Prostate gland (tissue), 2 donors: ENCODE measurements at places on chromosomes 1 and 21. TPM values are rescaled to one million over a fixed set of nuclear protein-coding genes. Genes with fewer than 3 reads are reported as not detected.

DNA sequence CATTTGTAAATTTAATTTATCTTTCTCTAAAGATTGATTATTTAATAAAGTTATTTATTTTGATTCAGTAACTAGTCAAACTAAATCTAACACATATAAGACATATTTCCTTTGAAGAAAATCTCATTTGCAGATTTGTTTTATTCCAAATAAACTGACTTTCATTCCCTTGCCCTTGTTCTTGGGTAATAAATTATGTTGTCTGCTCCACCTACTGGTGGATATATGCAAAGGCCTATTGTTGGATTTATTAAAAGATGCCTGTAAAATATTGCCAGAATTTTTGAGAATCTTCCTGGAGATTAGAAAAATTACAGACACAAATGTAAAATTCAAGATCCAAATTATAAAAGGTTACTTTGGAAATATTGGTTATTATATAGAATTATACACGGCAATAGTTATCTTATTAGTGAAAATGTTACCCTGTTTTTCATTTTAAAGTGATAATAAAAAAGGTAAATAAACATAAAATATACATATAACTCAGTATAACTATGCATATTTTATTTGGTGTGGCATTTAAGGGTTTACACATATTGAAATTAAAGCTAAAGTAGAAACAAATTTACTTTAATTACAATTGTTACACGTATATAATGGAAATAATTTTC, 116.1 kb downstream of the SPATA17 start:
- H3K36me3 ChIP-seq: no peaks in the 10 kb centered on the region
- no peak overlapping the region for H3K27ac ChIP-seq
- DNase-seq: no peak
- no peak overlapping the region for H3K4me3 ChIP-seq

DNA sequence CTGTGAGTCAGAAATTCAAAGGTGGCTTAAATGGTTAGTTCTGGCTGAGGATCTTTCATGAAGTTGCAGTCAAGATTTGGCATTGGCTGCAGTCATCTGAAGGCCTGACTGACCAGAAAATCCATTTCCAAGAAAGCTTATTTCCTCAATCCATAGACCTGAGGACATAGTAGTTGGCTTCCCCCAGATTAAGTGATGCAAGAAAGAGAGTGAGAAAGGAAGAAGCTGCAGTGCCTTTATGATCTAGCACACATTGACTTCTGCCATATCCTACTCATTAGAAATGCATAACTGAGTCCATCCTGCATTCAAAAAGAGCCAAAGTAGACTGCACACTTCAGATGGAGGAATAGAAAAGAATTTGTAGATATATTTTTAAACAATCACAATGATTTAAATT, 222.6 kb downstream of the COL24A1 start:
- no peak overlapping the region for H3K27ac ChIP-seq
- H3K4me3 ChIP-seq: no peak overlapping the region
- no peaks in the 10 kb centered on the region for H3K27me3 ChIP-seq
- DNase-seq: no peak

GRCh38 chr1:229557200-229557850, 1.2 kb downstream of the ABCB10 start:
- DNase-seq: no peak
- peak overlapping the region; percentile 86 for H3K4me3 ChIP-seq
- H3K27me3 ChIP-seq: no peaks in the 10 kb centered on the region
- no peaks in the 10 kb centered on the region for H3K4me1 ChIP-seq
- peak overlapping the region; percentile 84 for H3K27ac ChIP-seq

DNA sequence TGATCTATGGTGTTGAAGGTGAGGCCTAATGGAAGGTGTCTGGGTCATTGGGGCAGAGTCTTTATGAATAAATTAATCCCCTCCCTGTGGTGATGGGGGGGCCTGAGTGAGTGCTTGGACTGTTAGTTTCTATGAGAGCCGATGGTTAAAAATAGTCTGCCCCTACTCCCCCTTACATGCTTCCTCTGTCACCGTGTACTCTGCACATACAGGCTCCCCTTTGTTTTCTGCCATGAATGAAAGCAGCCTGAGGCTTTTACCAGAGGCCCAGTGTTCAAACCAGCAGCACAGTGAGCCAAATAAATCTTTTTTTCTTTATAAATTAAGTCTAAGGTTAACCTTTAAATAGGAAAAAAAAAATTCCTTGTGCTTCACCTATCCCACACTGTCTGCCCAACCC, 657.0 kb downstream of the AMY1C start:
- H3K36me3 ChIP-seq: no peaks in the 10 kb centered on the region
- no peaks in the 10 kb centered on the region for H3K27me3 ChIP-seq
- H3K4me1 ChIP-seq: no peaks in the 10 kb centered on the region
- DNase-seq: no peak

DNA sequence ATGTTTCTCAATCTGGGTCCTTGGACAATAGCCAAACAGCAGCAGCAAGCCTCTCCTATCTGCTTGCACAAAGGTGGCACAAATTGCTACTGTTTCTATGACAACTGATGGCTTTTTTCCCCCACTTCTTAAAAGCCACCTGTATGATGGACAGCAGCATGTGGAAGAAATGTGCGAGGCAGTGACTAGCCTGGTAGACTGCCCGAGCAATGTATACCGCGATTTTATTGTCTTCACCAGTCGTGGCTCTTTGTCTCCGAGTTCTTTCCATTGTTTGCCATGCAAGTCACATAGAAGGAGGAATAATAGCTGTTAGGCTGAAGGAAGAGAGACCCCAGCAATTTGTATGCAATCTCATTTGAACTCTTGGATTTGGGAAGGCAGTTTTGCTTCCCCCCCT, 79.4 kb downstream of the S1PR1 start:
- no peaks in the 10 kb centered on the region for H3K36me3 ChIP-seq
- no peak for DNase-seq
- no peak overlapping the region for H3K4me3 ChIP-seq

DNA sequence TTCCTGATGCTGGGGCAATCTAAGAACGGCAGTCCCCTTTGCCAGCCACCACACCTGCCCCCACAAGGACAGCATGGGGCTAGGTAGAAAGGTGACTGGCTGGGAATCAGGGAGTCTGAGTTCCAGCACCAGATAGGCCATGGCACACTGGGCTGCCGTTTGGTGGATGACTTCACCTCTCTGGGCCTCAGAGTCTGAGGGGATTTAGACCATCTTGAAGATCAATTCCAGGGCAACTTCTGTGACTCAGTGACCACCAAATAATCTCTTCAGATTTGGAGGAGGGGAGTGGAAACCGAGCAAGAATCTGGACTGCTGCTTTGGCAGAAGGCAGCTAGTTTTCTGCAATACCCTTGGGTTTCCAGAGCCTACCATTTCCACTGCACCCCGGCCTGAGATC, 92.1 kb upstream of the EDN2 start:
- no peaks in the 10 kb centered on the region for H3K36me3 ChIP-seq
- no peak overlapping the region for H3K4me3 ChIP-seq
- DNase-seq: no peak

GRCh38 chr1:61120998-61121397, 38.6 kb downstream of the NFIA start:
- no peaks in the 10 kb centered on the region for H3K27me3 ChIP-seq
- no peak overlapping the region for H3K4me3 ChIP-seq
- no peaks in the 10 kb centered on the region for H3K36me3 ChIP-seq
- DNase-seq: no peak

- H3K36me3 ChIP-seq: no peaks in the 10 kb centered on the region
- H3K4me1 ChIP-seq: no peaks in the 10 kb centered on the region
- no peak overlapping the region for H3K4me3 ChIP-seq
- no peak overlapping the region for H3K27ac ChIP-seq
- no peaks in the 10 kb centered on the region for H3K27me3 ChIP-seq
- no peak for DNase-seq
These were observed 247.9 kb upstream of the LYPLAL1 start for GRCh38 chr1:218925777-218926176.

GRCh38 chr1:241518476-241519307, 863 bp downstream of the FH start:
- H3K4me1 ChIP-seq: no peaks in the 10 kb centered on the region
- no peak for DNase-seq
- H3K27me3 ChIP-seq: no peaks in the 10 kb centered on the region
- peak overlapping the region; percentile 80 for H3K27ac ChIP-seq
- peak overlapping the region; percentile 85 for H3K4me3 ChIP-seq

- no peak overlapping the region for H3K27ac ChIP-seq
- H3K36me3 ChIP-seq: no peaks in the 10 kb centered on the region
- no peak for DNase-seq
- no peaks in the 10 kb centered on the region for H3K27me3 ChIP-seq
These were observed 10.0 kb upstream of the VAMP3 start for GRCh38 chr1:7761103-7761502.

GRCh38 chr1:22507587-22507986, 55.7 kb upstream of the EPHA8 start:
- H3K27ac ChIP-seq: no peak overlapping the region
- H3K27me3 ChIP-seq: no peaks in the 10 kb centered on the region
- no peak overlapping the region for H3K4me3 ChIP-seq
- no peak for DNase-seq
- no peaks in the 10 kb centered on the region for H3K36me3 ChIP-seq
- H3K4me1 ChIP-seq: peaks cover 4% of the 10 kb centered on the region

DNA sequence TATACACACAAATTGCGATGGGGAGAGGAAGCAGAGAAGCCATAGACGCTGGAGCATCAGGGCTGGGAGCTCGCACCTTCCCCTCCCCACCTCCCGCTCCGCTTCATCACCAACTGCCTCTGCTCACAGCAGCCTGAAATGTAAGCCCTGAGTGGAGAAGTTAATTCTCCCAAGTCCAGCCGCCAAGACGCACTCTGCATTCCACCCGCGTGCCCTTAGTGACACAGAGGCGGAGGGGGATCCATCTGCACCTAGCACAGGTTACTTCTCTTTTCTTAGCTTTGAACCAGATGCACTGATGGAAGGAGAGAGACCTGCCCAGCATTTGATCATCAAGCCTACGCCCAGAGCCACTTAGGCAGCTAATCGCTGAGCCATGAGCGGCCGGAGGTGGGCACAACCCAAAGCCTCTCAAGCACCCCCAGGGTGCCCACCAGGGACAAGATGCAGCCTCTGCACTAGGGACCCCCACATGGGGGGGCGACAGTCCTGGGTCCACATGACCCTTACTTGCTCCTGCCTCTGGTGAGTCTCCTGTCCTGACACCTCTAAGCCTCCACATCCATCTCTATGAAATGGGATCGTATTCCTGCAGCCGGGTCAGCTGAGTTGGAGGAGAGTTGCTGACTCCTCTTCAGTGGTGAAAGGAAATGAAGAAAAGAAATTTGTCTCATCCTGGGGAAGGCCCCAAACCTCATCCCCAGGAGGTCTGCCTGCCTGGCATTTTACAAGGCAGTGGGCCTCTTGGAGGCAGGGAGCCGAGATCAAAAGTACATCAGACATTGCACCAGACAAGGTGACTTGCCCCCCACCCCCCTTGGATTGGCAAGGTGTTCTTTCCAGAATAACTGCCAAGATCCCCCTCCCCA, 316.2 kb downstream of the MATN1 start:
- H3K27ac ChIP-seq: no peak overlapping the region
- H3K27me3 ChIP-seq: no peaks in the 10 kb centered on the region
- H3K4me3 ChIP-seq: no peak overlapping the region
- H3K4me1 ChIP-seq: no peaks in the 10 kb centered on the region
- no peak for DNase-seq
- H3K36me3 ChIP-seq: no peaks in the 10 kb centered on the region

GRCh38 chr1:191588905-191589304, 569.4 kb upstream of the RGS18 start:
- no peaks in the 10 kb centered on the region for H3K36me3 ChIP-seq
- DNase-seq: no peak
- no peak overlapping the region for H3K27ac ChIP-seq
- H3K27me3 ChIP-seq: no peaks in the 10 kb centered on the region

Gene HCRTR1
- total RNA-seq: not detected

Gene S100A7
- not detected for total RNA-seq

Gene RIIAD1
- not detected for total RNA-seq
